ENCODE measurements at places on chromosomes 12 and 14.

DNA sequence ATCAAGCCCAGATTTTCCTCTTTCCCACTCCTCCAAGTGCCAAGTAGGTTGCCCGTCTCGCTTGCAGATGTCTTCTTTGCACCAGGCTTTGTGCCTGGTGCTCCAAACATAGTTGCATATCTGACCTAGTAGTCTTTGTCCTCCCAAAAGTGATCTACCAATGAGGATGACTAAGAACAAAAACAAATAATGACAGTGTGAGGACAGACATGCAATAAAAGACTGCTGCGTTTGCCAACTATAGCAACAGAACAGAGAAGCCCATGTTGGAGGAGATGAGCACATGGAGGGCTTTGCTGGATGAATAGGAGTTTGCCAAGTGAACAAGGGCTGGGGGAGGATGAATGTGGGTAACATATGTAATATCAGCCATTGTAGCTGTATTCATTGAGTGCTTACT, 15.6 kb downstream of the DTX1 start:
- DNase-seq = no peak

DNA sequence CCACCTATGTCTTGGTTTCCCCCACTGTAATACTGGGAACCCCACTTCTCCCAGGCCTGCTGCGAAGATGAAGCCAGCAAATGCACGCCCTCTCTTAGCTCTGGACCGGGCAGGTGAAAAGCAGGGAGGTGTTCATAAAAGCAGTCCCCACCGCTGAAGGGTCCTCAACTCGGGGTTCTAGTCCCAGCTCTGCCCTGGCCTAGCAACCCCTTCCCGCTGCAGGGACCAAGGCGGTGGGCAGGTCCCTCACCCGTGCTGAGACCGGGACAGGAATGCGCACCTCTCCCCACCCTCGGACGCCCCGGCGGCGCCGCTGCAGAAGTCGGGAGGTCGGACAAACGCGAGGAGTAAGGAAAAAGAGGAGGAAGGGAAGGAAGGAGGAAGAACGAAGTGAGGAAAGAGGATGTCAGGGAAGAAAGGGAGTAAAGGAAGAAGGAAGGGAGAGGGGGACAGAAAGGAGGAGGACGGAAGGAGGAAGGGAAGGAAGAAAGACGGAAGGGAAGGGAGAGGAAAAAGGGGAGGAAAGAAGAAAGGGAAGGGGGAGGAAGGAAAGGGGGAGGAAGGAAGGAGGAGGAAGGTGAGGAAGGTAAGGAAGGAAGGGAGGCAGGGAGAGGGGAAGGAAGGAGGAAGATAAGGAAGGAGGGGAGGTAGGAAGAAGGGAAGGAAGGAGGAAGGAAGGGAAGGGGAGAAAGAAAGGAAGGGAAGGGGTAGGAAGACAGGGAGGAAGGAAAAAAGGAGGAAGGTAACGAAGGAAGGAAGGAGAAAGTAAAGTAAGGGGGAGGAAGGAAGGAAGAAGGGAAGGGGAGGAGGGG, 701 bp downstream of the SPRING1 start:
- no peak for DNase-seq

GRCh38 chr14:67478800-67479084, 9.8 kb downstream of the TMEM229B start:
- no peak for DNase-seq

- DNase-seq = no peak
Observed at GRCh38 chr12:2271961-2272360, 219.2 kb downstream of the CACNA1C start.

DNA sequence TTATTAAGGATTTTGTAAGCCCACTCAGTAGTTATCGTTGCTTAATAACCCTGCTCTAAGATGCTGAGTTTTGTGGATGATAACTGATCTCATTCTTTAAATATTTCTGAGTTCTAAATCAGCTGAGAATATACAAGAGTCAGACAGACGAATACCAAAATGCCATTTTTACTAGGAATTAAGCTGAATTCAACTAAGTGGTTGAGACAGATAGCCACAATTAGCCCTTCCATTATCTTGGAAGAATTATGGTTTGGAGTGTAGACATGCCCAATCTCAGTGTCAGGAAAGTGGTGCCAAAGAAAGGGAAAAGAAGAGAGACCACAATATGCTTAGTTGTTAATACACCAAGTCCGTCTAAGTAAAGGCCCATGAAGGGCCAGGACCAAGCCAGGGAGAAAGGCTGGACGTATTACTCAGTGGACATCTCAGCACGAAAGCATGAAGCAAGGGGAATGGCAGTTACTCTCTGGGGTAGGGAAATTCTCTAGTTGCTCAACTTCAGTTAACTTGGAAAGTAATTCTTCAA, 58.6 kb downstream of the KCNA5 start:
- DNase-seq = no peak

GRCh38 chr14:20823859-20824258, 21.2 kb upstream of the RNASE1 start:
- DNase-seq = no peak

DNA sequence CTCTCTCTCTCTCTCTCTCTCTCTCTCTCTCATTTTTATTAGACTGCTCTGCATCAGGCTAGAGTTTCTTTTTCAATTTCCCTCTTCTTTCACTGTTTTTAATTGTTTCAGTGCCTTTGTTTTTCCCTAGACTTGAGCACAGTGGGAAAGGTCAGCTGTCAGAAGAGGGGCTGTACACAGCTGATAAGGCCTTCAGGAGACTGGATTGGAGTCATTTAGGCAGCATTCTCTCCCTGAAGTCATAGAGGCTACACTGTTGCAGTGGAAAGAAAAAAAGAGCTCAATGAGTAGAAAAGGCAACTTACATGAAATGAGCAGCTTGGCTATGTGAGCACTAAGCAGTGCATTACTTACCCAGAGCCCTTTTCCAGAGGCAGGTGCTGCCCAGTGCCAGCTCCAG, 456.9 kb downstream of the NRXN3 start:
- DNase-seq = no peak

- DNase-seq = peak; percentile 37
Observed at GRCh38 chr14:105012171-105012985, 8.5 kb downstream of the CDCA4 start.

DNA sequence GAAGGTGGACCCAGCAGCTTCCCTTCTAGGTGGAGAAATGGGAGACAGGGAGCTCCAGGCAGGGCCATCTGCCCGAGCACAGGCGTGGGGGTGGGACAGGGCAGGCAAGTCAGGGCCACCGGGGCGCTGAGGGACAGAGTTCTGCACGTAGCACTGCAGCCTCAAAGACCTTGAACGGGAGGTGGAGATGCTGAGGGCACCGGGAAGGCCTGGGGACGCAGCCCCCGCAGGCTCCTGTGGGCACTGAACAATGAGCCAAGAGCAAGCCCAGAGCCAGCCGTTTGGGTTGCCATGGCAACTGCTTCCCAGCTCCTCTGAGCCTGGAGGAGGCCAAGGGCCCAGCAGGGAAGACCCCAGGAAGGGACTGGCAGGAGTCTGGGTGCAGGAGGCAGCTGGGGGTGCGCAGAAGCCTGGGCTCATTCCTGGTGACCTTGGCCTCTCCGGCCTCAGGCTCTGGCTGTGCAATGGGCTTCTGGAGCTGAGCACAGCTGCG, 3.4 kb downstream of the LBHD2 start:
- no peak for DNase-seq

DNA sequence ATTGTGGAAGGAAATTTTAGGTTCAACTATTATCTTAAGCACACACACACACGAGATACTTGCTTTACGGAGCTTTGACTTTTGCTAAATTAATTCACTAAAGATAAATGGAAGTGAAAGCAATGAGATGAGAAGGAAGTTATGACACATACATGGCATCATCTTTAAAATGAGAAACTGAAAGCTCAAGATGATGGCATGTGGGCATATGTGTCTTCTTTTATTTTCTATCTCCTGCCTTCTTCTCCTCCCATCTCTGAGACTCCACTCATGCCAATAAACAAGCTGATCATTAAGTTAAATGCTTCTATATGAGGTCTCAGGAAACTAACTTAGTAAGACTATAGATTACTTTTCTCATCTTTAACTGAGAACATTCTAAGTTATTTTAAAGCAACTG, 216.7 kb downstream of the MED13L start:
- DNase-seq = peak; percentile 48

Data from CD14-positive monocyte (primary cell).